ENCODE measurements at places on chromosomes 5 and 9.

DNA sequence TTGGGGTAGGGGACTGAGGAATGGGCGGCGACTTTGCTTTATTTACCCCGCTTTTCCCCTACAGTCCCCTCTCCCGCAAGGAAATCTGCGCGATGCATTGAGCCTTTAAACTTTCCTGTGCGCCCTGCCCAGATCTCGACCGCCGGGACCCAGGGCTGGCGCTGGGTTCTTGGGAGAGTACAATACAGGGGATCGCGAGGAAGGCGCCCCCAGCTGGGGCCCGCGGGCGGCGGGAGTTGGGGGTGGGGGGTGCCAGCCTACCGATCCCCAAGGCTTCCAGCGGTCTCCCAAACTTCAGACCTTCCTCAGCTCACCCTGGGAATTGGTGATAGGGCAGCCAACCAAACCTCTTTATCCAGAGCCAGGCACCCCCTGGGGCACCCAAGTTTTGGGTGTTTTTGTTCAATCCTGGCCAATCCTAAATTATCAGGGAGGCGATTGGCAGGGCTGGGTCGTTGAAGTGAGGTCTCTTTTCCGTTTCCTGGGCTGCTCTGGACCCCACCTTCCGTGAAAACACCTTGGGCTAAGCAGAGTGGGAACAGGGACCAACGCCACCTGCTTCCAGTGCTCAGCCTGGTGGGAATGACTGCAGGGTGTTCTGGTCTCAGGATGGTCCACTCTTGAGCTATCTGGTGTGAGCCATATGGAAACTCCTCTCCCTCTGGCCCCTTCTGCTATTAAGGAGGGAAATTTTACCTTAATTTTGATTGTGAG is 51.4 kb upstream of the DAB2IP start:
- no peak for DNase-seq

- DNase-seq = no peak
Measured at GRCh38 chr5:61498121-61498520, 166.1 kb downstream of the ZSWIM6 start.

DNA sequence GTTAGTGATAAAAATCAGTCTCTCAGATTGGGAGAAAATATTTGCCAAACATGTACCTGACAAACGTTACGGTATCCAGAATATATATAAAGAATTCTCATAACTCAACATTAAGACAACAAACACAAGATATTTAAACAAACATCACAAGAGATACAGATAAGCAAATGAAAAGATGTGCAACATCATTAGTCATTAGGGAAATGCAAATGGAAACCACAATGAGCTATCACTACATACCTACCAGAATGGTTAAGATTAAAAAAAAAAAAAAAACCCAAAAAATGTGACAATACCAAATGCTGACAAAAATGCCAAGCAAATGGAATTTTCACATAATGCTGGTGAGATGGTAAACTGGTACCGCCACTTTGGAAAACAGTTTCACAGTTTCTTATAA is 15.4 kb downstream of the CERT1 start:
- DNase-seq = no peak

DNA sequence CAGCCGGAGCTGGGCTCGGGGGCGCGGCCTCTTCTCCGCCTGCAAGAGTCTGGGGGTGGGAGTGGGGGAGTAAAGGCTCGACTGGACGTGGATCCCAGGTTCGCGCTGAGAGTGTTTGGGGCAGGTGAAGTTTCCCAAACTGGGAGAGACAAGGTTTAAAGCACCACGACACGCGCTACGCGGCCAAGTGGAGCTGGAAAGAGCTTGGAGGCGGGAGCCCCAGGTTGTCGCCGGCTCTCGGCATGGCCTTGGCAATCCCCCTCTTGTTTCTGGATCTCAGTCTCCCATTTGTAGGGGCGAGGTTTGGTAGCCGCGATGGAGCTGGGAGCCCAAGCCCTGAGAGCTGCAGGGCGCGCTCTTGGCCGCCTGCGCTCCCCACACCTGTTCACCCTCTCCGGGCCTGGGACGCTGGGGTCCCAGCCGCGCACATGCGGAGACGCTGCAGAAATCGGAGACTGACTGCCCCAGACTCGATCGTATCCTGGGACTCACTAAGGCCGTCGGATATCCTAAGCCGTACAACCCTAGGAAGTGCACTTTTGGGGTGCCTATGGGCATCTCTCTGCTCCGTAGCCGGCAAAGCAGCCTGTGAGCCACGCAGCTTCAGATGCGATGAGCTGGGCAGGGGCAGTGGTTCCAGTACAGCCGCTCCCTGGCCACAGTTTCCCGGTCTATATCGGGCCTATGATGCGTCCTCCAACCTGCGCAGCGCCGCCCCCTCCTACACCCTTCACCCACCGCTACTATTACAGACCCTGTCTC is 937 bp downstream of the TMOD1 start:
- no peak for DNase-seq

GRCh38 chr5:9361835-9362234 is 184.0 kb downstream of the SEMA5A start:
- no peak for DNase-seq

Data from stimulated activated CD4-positive, alpha-beta T cell treated with anti-CD3 and anti-CD28 coated beads, Interleukin-1b, Interleukin-23, amount 100 ng/mL, for 24 hours (primary cell).